ENCODE measurements at places on chromosomes 12 and 14.

- DNase-seq = no peak
Observed at GRCh38 chr12:7369274-7369729, 65.4 kb downstream of the ACSM4 start.

GRCh38 chr12:9123781-9124382 is 8.2 kb upstream of the A2M start:
- DNase-seq = no peak

GRCh38 chr12:58710901-58711300 is 209.4 kb downstream of the LRIG3 start:
- no peak for DNase-seq

- no peak for DNase-seq
Observed at GRCh38 chr12:58007875-58008274, 66.5 kb downstream of the ATP23 start.

DNA sequence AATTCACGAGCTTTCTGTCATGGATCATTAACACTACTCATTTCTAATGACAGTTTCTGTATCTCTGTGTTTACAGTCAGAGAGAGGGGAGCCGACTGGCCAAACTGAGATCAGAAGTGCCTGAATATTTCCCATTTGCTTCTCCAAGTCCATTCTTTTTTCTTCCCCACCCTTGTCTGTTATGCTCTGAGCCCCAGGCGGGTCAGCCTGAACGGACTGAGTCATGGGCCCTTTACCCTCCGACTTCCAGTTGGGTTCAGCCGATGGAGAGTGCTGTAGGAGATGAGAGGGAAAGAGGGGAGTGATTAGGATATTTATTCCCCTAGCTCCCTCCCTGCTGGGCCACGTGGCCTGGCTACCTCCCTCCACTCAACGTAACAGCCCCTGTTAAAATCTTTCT is 104.7 kb downstream of the PAH start:
- DNase-seq = no peak

DNA sequence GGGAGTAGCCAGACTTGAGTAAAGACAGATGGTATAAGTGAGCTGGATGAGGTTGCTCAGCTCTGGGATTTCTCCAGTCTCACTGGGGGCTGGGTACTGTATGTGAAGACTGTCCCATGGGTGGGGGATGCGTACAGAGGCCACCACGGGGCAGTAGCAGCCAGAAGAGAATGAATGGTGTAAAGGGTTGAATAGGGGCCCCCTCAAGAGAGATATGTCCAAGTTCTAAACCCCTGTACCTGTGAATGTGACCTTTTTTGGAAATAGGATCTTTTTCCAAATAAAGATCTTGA is 21.8 kb upstream of the BCDIN3D start:
- no peak for DNase-seq

DNA sequence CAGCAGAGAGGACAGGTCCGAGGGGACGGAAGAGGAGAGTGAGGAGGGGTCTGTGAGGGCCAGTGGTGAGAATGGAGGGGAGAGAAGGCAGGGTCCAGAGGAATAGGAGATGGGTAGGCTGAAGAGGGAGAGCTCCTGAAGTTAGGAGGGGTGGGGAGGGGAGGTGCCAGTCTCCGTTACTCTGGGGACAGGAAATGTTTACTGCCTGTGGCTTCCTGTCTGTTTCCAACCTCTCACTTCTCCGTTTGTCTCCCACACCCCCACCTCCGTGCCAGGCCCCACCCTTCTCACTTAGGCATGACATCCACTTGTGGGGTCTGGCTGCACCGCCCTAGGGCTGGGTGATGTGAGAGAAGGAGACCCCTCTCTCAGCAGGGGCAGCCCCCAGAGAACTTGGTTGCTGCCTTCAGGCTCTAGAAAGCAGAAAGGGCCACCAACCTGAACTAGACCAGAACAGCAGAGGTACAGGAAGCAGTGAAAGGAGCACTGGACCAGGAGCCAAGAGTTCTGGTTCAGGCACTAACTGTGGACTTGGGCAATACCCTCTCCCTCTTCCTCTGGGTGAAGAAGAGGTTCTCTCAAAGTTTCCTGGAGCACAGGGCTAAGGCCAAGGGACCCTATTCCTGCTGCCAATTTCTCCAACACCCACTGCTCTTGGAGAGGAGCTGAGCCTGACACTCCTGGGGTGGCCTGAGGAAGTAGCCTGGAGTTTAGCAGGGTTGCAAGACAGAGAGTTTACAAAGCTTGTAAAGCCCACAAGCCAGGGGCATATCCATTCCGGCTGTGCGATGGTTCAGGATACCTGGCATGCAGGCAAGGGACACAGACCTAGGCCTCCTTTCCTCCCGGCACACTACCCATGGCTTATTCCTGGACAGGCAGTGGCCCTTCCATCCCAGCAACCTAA is 5.5 kb downstream of the ITGA5 start:
- peak; percentile 54 for DNase-seq

DNA sequence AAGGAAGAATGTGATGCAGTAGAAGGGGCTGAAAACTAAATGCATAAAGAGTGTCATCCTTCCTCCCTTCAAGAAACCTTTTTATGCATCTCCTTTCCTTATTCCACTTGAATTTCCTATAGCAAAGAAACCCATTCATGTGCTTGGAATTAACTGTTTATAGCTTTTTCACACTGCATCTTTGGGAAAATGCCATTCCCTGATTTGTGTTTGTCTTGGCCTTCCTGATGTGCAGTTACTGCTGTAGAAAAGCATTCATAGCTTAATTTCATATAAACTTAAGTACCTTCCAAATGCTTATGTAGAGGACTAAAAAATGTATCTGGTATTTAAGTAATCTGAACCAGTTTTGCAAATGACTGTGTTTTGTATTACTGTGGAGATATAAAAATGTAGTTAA is 61.8 kb downstream of the SDR9C7 start:
- DNase-seq = no peak

DNA sequence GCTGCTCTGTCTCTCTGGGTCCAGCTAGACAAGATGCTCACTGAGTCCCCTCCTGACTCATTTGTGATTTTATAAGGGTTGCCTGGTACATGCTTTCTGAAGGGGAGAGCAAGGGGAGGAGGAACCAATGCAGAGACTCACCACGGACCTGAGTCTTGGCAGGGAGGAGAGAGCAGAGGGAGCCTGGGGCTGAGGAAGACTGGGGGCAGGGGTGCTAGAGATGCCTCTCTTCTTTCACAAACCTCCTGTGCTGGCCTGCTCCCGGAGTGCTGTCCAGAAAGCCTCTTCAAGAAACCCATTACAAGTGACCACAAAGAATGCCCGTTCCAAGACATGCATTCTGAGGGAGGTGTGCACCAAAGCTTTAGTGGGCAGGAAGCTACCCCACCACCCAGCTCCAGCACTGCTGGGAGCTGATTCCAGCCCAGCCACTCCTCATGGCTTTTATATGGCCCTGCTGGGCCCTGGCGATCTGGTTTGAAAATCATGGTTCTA is 33.1 kb upstream of the DICER1 start:
- no peak for DNase-seq

DNA sequence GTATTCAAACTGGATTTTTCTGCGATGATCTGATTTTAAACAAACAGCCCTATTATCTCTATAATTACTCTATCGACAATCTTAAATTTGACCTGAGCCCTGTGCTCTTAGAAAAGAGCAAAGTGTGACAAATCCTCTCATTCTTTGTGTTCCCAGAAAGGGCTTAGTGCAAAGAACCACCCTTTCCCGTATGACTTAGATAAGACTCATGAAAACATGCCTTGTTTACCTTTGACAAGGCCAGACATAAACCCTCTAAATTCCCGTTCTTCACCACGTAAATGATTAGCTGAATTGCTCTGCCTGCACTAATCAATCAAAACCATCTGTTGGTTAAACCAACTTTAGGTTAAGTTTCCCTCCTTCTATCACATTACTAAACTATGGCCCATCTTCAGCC is 285.7 kb upstream of the SEL1L start:
- no peak for DNase-seq

- DNase-seq = no peak
Observed at GRCh38 chr12:89472508-89472907, 52.1 kb downstream of the GALNT4 start.

DNA sequence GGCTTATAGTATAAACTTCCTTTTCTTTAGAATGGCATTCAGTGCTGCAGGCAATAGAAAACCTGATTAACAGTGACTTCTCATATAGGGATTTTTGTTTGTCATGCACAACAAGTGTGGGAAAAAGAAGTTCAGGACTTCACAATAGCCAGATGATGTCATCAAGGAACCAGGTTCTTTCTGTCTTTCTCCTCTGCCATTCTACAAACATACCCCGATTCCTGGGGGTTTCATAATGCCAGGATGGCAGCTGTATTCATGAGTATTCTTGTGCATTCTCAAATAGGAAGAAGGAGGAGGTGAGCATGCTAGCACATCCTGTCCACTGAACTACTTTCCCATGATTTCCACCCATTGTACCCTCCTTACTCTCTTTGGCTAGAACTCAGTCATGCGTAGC is 182.7 kb upstream of the EEA1 start:
- no peak for DNase-seq

- no peak for DNase-seq
Observed at GRCh38 chr12:14211947-14212387, 153.5 kb upstream of the ATF7IP start.

DNA sequence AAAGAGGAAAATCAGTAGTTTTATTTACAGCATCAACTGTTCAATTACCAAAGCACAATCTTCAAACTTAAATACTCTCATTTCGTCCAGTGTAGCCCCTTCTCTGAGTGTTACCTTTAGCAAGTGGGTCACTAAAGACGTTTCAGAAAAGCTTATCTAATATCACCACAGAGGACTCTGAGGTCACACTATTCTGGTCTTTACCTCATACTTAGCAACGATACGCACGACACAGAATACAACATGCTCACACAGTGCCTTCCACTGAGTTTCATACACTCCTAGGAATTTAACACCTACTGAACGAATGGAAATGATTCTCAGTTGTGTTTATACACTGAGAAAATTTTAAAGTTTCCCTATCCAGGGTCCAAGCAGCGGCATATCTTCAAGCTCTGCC is 2.0 kb downstream of the SYT10 start:
- DNase-seq = no peak

- DNase-seq = no peak
Observed at GRCh38 chr14:104512061-104512460, 67.5 kb upstream of the C14orf180 start.

DNA sequence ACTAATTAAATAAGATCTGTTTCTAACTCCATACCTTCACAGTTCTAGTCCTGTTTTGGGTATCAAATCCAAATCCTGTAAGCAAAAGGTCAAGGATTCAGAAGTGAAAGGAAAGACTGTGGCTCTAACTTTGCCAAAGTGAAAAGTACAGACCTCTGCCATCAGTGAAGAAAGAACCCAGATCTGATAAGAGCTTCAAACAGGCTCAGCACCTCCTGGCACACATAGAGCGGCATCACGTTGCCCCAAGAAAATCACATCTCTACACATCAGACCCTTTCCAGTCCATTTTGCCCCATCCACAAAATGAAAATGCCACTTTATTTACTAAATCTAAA is 23.2 kb downstream of the CLIP1 start:
- DNase-seq = no peak

GRCh38 chr14:101791919-101792572 is 30.5 kb downstream of the PPP2R5C start:
- DNase-seq = no peak

DNA sequence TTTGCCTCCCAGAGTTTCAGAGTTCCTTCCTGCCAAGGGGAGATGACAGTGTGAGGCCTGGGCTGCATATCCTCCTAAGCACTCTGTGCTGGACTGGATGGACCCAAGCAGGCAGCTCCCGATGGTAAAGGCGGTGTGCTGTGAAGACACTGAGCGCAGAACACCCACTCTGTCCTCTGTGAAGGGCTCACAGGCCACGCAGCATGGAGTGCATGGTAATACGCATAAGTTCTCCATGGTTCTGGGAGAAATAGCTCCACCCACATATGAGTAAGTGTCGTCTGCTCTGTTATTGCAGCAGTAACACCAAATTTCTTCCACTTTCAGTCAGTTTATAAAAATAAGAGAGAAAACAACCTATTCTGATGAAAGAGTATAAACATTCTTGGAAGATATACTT is 55.8 kb downstream of the TMEM30B start:
- no peak for DNase-seq

DNA sequence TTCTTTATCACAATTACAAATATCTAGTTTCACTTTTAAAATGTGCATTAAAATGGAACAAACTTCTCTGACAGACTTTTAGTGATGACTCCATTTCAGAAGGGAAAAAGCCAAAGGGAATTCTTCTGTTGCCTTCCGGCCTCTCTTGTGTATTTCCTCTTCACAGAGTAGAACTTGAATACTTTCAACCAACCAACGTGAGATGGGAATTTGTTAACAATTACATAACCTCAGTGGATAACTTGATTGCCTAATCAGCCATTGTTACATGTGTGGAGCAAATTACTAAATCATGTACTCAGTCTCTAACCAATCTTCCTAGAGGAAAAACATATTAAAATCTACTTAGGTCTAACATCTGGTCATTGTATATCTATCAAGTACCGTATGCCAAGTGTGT is 291.1 kb downstream of the SYT1 start:
- no peak for DNase-seq

DNA sequence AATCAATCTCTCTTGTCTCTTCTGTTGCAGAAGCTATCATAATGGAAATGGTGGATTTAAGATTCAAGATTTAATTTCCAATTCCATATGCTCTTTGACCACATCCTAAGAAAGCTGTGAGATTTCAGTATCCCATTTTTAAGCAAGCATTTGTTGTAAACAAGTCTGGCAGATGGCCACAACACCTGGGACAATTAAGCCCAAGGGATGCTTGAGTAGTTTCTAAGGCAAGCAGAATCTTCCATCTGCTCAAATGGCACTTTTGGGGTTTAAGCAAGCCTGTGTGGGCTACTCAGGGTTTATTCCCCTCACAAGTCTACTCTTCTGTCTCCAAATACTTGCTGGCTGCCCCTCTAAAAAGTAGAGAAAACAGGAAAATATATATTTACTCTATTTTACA is 304.7 kb upstream of the SYT1 start:
- no peak for DNase-seq

DNA sequence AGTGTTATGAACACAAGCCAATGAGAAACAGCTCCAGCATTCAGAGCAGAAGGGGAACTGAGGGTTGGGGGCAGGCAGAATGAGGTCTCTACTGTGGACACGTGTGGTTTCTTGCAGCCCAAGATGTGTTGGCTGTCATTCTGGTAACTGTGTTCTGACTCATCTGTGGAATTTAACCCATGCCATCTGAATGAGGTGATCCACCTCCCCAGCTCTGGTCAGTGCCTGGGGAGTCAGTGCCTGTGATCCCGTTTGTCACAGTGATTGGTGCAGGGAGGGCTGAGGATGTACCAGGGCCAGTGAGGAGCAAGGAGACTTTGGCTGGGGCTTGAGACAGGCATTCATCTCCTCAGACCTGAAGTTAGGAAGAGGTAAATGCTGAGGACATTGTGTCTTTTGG is 216.8 kb downstream of the MSRB3 start:
- DNase-seq = no peak

GRCh38 chr14:69376439-69376838 is 21.7 kb downstream of the ERH start:
- DNase-seq = no peak

DNA sequence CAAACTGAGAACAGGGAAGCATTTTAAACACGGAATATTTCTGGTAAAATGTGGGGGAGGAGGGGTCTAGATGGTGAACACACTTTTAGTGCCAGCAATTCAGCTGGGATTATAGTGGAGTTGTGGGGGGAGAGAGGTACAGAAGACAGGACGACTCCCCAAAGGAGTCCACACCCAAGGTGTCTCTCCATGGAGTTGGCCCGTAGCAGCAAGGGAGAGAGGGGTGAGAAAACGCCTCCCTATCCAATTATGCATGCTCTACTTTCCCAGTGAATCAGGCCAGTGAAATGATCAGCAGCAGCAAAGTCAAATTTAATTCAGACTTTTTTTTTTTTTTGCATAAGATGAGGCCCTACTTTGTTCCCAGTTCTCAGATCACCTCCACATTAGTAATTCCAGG is 38.6 kb downstream of the BTG1 start:
- no peak for DNase-seq

Measured in hematopoietic multipotent progenitor cell treated with erythropoietin and hydrocortisone succinate and interleukin-3 and kit ligand, for 8 days (in vitro differentiated cells).